ENCODE measurements at places on chromosomes 16 and 17. TPM values are rescaled to one million over a fixed set of nuclear protein-coding genes. Genes with fewer than 3 reads are reported as not detected.

DNA sequence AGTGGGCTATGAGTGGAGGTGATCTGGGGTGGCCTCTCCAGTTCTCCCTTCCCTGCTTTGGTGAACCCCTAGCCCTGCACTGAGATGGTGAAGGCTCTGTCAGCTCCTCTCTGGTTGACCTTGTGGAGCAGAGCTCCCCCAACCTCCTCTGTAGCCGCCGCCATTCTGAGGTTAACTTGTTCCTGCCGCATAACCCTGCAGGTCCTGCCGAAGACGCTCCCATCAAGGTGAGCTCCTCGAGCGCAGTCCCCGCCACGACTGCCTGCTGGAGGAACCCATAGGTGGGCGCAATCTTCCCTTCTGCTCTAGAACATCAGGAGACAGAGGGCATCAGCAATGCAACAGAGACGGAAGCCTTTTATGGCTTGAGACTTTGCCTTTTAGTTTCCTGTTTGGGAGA lies 15.2 kb upstream of the SLC47A2 start:
- no peak for DNase-seq

GRCh38 chr16:72910875-72911274 lies 137.1 kb downstream of the ZFHX3 start:
- DNase-seq, result no peak

DNA sequence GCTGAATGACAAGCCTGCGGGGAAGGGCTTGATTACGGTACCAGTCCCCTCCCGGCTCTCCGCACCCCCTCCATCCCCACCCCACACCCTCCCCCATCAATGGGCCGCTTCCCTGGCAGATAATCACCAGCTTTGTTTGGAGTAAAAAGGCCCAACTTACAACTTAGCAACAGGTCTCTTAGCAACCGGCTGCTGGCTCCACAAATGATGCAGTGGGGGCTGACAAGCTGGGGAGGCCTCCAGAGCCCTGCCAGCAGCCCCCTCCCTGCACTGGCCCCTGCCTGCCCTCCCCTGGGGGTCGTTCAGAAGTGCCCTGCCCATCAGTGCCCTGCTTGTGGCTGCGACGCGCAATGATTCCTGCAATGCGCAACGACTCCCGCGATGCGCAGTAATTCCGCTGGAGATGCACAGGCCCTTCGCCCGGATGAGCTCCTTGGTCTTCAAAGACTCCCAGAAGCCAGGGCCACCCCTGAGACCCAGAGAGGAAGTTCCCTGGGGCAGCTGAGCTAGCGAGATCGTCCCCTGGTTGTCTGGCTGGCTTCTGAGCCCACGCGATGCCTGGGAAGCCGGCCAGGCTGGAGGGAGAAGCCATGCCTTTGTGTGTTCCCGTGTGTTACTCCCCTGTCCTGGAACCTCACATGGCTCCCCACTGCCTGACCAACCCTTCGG lies 23.3 kb downstream of the CPNE2 start:
- DNase-seq, result peak; percentile 72

- no peak for DNase-seq
These were observed 31.5 kb downstream of the NEUROD2 start for GRCh38 chr17:39576187-39576586.

GRCh38 chr16:9333469-9333868 lies 242.0 kb downstream of the HAPSTR1 start:
- DNase-seq, result no peak

Gene HLF
- total RNA-seq, result 8.6 TPM

Gene ADGRG1
- total RNA-seq, result 19.6 TPM

DNA sequence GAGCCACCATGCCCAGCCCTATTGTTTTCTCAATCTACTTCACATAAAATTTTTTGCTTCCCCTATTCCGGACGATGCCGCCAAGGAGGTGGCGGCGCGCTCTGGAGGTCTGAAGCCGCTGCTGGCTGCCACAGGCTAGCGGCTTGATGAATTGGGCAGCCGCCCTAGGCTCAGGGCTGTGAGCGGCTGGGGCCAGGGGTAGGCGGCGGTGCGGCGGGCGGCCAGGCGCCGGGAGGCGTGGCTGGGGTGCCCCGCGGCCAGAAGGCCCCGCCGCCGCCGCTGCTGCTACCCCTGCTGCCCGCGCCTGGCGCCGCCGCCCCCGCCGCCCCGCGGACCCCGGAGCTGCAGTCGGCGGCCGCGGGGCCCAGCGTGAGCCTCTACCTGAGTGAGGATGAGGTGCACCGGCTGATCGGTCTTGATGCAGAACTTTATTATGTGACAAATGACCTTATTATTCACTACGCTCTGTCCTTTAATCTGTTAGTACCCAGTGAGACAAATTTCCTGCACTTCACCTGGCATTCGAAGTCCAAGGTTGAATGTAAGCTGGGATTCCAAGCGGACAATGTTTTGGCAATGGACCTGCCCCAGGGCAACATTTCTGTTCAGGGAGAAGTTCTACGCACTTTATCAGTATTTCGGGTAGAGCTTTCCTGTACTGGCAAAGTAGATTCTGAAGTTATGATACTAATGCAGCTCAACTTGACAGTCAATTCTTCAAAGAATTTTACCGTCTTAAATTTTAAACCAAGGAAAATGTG lies 41.7 kb downstream of the ANKFY1 start:
- DNase-seq, result no peak

- DNase-seq, result no peak
These were observed 3.0 kb downstream of the EME1 start for GRCh38 chr17:50375858-50376538.

Gene MT4
- not detected for total RNA-seq

Gene LRRC36
- 2.4 TPM for total RNA-seq

GRCh38 chr16:9102943-9103342 lies 11.5 kb downstream of the HAPSTR1 start:
- no peak for DNase-seq
